ENCODE measurements at places on chromosomes 12 and 14.

GRCh38 chr12:95102916-95103671 lies 29.7 kb upstream of the NR2C1 start:
- DNase-seq = peak; percentile 82

GRCh38 chr12:126663304-126664094 lies 1598.3 kb downstream of the AACS start:
- peak; percentile 5 for DNase-seq

- DNase-seq = no peak
These were observed 108.7 kb upstream of the SLC38A4 start for GRCh38 chr12:46934374-46935111.

- no peak for DNase-seq
These were observed 48.1 kb upstream of the ATXN7L3B start for GRCh38 chr12:74489543-74489942.

- peak; percentile 49 for DNase-seq
These were observed 468.0 kb upstream of the PRICKLE1 start for GRCh38 chr12:43057566-43057965.

DNA sequence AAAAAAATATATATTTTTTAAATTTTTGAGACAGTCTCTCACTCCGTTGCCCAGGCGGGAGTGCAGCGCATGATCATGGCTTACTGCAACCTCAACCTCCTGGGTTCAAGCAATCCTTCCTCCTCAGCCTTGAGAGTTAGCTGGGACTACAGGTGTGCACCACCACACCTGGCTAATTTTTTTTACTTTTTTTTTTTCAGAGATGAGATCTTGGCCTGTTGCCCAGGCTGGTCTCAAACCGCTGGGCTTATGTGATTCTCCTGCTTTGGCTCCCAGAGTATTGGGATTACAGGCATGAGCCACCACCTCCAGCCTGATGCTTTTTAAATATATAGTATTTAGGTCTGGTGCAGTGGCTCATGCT lies 24.5 kb downstream of the MDM2 start:
- DNase-seq = no peak

DNA sequence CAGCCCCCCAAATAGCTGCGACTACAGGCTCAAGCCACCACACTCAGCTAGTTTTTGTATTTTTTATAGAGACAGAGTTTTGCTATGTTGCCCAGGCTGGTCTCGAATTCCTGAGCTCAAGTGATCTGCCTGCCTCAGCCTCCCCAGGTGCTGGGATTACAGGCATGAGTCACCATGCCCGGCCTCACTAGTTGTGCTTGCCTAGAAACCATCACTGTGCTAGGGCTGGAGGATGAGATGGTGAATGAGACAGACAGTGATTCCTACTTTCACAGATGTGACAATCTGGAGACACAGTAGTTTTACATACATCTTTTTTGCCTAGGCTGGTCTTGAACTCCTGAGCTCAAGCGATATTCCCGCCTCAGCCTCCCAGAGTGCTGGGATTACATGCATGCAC lies 7.5 kb upstream of the MSI1 start:
- DNase-seq = no peak

GRCh38 chr14:34628681-34629135 lies 1.2 kb downstream of the SNX6 start:
- peak; percentile 32 for DNase-seq

GRCh38 chr12:31238764-31239387 lies 87.1 kb downstream of the SINHCAF start:
- DNase-seq = peak; percentile 56

DNA sequence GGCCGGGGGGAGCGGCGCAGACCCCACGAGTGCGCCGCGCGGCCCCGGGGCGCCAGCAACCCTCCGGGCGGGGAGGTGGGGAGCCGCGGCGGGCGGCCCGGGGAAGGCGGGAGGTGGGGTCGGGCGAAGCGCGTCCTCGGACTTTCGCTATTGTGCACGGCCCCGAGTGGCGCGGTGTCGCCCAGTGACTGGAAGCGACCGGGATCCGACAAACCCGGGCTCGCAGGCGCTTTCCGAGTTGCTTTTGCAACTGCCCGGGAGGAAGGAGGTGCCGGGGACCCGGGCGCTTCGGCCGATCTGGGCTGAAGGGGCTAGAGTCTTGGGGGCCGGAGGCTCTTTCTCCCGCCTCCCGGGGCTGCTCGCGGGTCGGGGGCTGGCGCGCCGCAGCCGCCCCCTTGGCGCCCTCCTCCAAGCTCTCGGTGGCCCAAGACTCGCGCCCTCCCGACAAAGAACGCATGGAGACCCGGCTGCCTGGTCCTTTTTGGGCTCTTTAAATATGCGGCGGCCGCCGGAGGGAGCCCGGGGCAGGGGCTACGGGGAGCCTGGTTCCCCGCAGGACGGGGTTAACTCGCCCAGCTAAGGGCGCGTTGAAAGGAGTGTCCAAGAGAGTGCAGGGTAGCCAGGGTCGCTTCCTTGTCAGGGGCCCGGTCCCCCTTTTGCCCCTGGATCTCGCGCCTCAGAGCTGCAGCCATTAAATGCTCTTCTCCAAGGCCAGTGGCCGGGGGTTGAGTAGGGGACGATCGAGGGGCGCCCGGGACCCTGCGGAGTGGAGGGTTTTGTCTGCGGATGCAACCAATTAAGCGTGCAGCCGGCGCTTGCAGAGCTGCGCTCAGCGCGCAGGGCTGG lies 1.4 kb downstream of the HMGA2 start:
- peak; percentile 34 for DNase-seq

DNA sequence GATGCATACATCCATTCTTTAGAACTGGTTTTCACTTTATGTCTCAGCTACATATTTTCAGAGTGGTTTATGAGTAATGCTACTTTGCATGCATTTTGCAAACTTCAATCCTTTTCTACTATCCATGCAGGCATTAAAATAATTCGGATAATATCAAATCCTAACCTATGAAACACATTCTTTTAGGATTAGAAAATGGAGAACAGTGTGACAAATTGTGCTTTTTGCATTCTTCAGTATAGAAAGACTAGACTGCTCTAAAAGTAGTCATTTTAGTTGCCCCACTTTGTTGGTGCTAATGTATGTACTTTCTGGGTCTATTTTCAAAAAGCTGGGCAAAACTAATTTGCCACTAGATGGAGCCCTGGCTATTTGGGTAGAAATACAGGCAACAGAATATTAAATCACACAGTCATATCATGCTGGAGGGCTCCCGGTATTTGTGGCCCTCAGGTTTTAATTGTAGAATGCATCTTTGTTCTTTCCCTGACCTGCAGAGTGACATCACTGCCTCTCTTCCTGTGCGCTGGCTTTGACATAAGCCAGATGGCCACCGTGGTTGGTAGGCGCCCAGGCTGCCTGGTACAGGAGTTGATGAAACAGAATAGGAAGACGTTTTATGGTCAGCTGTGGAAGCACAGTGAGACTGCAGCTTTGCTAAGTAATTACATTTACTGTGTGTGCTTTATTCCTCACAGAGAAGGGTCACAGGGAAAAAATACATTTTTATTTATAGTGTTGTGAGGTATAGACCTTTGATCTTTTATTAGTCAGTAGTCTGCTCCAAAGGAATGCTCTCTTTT lies 28.1 kb downstream of the MSRB3 start:
- peak; percentile 76 for DNase-seq

GRCh38 chr12:25155022-25155576 lies 39.9 kb downstream of the DNAI7 start:
- peak; percentile 40 for DNase-seq

DNA sequence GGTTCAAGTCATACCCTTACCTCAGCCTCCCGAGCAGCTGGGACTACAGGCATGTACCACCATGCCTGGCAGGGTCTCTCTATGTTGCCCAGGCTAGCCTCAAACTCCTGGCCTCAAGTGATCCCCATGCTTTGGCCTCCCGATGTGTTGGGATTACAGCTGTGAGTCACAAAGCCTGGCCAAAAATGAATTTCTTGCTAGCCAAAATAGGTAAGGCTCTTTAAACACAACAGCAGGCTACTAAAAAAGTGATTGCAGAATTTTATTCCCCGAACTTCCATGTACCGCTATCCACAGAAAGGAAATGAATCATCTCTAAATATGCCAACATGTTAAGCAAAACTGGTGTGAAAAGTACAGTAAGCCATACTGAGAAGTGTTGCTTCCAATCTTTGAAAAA lies 50.6 kb downstream of the WDHD1 start:
- peak; percentile 84 for DNase-seq

GRCh38 chr12:68080577-68080976 lies 79.0 kb downstream of the IFNG start:
- no peak for DNase-seq

DNA sequence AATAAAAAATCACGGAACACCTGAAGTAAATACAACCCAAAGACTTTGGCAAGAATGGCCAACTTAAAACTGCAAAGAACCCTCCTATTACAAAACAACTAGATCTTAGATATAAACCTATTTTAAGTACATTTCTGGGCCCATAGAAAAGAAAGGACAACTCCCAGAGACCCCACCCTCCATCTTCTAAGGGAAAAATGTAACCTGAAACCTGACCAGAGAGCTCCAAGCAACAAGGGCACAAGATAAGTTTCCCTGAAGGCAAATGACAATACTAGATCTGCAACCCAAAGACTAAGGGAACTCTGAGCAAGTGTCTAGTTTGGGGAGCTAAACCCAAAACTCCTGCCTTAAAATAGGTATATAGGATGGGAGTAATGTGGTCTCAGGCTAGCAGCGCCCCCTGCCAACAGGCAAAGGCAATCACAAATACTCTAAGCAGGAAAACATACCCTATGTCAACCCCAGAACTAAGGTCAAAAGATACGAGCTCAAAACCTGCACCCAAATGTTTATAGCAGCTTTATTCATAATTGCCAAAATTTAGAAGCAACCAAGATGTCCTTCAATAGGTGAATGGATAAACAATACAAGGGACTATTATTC lies 218.9 kb downstream of the ITPR2 start:
- DNase-seq = peak; percentile 39
